Aorta (tissue), 5 donors: ENCODE measurements at places on chromosomes 1 and 21. TPM values are rescaled to one million over a fixed set of nuclear protein-coding genes. Genes with fewer than 3 reads are reported as not detected.

The AGT gene
- total RNA-seq, result 49.1 TPM

The FNDC5 gene
- 5.6 TPM for total RNA-seq

The HRNR gene
- not detected for total RNA-seq

The TPTE gene
- total RNA-seq, result not detected

The COL16A1 gene
- 71.4 TPM for total RNA-seq

The HNRNPR gene
- total RNA-seq, result 120 TPM

The FOXD2 gene
- 2.7 TPM for total RNA-seq

The LRRC47 gene
- total RNA-seq, result 38.8 TPM

The FCRL5 gene
- total RNA-seq, result 0.63 TPM

The CELSR2 gene
- total RNA-seq, result 1.6 TPM

The DYNLT5 gene
- total RNA-seq, result 3.3 TPM
